ENCODE measurements at places on chromosomes 12 and 14. TPM values are rescaled to one million over a fixed set of nuclear protein-coding genes. Genes with fewer than 3 reads are reported as not detected.

AICDA gene
- not detected for total RNA-seq

GALC gene
- 20.9 TPM for total RNA-seq

LGR5 gene
- total RNA-seq = not detected

DNA sequence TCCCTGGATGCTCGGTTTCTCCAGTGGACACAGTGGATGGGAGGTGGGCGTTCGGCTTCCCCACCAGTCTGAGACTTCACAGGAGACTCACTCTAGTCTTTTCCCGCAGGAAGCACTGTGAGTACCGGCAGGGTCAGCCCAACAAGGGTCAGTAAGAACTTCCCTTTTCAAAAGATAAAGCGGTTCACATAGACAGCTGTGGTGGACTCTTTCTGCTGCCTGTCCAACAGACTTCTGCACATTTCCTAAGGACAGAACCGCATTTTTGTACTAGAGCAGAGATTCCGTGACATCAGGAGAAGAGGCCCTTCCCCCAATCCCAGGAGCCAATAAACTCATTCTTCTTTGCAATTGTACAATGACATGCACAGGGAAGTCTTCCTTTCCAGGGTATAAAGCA is 10.4 kb downstream of the LTBR start:
- peaks cover 8% of the 10 kb centered on the region for H3K36me3 ChIP-seq
- H3K4me3 ChIP-seq = no peak overlapping the region
- no peaks in the 10 kb centered on the region for H3K27me3 ChIP-seq
- H3K4me1 ChIP-seq = no peaks in the 10 kb centered on the region
- H3K27ac ChIP-seq = no peak overlapping the region

DNA sequence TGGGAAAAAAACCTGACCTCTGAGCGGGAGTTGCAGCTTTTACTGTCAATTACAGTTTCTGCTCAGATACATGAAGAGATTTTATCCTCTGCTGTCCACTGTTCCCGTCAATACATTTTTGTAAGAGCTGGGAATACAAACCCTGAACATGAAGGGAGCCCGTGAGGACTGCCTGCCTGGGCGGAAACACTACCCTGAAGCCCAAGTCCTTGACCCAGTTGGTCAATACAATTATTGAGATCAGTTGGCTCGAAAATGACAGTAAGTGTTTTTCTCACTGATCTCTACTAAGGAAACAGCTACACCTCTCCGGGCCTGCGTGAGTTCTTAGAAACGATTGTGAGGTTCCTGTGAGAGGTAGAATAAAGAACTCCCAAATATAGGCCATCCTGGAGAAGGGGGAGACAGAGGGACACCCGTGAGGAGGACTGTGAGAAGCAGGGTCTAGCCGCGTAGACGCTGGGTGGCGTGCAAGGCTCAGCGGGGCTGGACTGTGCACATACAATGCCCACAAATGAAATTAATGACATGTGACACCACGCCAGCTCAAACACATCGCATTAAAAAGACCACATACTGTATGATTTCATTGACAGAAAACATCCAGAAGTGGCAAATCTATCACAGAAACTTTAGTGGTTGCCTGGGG is 509.5 kb downstream of the TMEM132D start:
- no peak overlapping the region for H3K27ac ChIP-seq
- H3K4me1 ChIP-seq = no peaks in the 10 kb centered on the region
- no peak overlapping the region for H3K4me3 ChIP-seq
- no peaks in the 10 kb centered on the region for H3K27me3 ChIP-seq
- no peaks in the 10 kb centered on the region for H3K36me3 ChIP-seq

- H3K27me3 ChIP-seq = no peaks in the 10 kb centered on the region
- no peak overlapping the region for H3K27ac ChIP-seq
- H3K4me3 ChIP-seq = no peak overlapping the region
- no peaks in the 10 kb centered on the region for H3K4me1 ChIP-seq
- no peaks in the 10 kb centered on the region for H3K36me3 ChIP-seq
- DNase-seq = no peak
Measured at GRCh38 chr12:47369085-47369484, 289.3 kb upstream of the AMIGO2 start.

DNA sequence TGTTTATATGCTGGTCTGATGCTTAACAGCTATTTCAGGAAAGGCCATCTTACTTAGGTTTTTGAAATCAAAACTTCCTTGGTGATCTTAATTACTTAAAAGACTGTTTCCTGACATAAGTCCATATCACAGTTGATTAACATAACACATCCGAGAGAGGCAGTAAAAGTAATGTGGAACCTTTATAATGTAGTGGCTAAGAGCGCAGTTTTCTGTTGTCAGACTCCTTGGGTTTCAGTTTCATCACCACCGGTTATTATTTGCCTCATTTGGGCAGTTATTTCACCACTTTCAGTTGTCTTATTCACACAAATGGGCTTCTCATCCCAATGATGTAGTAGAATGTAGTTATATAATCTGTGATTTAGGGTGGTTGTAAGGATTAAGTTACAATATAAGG is 30.9 kb downstream of the TBC1D15 start:
- DNase-seq = no peak
- H3K4me3 ChIP-seq = no peak overlapping the region
- peak overlapping the region; percentile 59 for H3K27ac ChIP-seq
- H3K27me3 ChIP-seq = no peaks in the 10 kb centered on the region
